NCI-H460 (cell line): ENCODE measurements at places on chromosomes 5 and 9. TPM values are rescaled to one million over a fixed set of nuclear protein-coding genes. Genes with fewer than 3 reads are reported as not detected.

The PCDHGA9 gene
- total RNA-seq, result 0.92 and 1.6 TPM in 2 replicates

The CDC20B gene
- not detected in 2 replicates for total RNA-seq

The TDRD7 gene
- total RNA-seq, result 7.5 and 8.4 TPM in 2 replicates

The KIF4B gene
- total RNA-seq, result 0.05 TPM in 1 of 2 replicates, not detected in the other

The KIF27 gene
- total RNA-seq, result 4.3 and 4.6 TPM in 2 replicates

DNA sequence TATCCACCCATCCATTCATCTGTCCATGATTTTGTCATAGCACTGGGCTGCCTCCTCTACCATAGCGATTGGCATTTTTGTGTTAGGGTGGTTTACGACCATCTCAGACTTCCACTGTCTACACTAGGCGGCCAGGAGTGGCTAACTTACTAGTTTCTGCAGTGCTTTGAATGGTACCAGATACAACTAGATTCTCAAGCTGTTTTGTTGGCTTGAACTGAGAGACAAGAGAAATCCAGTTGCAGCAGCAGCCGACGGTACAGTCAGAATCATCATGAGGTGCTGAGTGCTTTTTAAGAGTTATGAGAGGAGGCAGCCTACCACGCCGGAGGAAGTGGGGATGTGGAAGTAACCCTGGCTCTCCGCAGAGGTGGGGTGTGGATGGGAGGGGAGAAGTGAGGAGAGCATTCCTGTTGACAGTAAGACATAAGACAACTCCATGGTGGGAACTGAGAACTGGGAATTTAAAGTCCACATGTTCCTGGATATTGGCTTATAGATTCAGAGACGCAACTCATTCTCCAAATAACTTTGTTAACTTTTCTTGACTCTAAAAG is 27.9 kb downstream of the COL5A1 start:
- DNase-seq, result no peak

DNA sequence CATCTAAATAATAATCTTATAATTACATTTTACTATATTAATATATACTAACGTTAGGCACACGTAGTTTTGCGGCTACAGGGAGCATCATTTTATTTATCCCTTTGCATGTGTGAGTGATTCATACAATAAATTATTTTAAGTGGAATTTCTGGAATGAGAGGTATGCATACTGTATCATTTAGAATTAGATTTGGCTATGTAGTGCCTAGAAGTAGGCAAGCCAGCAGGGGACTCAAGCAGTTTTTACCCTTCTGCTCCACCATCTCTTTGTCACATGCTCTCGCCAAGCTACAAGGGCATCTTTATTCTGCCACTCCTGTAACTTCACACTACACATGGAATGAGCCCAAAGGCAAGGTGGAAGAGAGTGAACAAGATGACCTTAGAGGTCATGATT is 60.8 kb downstream of the MEGF10 start:
- no peak for DNase-seq

DNA sequence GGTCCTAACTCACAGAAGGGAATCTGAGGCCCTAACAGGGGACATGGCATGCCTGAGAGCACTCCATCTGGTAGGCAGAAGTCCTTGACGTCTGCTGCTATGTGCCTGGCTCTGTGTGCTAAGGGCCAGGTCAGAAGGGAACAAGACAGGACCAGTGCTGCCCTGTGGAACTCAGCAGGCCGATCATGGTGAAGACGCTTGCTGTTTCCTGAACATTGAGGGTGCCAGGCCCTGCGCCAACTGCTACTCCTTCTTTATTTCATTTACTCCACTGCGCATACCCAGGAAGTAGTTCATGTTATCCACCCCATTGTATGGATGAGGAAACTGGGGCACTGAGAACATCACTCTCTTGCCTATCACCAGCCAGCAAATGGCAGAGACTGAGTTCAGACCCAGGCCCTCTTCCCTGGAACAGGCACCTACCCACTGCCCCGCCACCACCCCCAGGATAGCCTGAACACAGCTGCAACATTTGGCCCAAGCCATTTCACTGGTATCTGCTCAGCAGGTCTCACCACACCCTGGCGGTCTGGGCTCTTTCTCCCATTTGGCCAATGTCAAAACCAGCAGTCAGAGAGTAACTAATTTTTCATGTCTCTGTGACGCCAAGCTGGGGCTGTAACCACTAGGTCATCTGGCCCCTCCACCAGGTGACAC is 24.8 kb upstream of the FOXI1 start:
- DNase-seq, result no peak

DNA sequence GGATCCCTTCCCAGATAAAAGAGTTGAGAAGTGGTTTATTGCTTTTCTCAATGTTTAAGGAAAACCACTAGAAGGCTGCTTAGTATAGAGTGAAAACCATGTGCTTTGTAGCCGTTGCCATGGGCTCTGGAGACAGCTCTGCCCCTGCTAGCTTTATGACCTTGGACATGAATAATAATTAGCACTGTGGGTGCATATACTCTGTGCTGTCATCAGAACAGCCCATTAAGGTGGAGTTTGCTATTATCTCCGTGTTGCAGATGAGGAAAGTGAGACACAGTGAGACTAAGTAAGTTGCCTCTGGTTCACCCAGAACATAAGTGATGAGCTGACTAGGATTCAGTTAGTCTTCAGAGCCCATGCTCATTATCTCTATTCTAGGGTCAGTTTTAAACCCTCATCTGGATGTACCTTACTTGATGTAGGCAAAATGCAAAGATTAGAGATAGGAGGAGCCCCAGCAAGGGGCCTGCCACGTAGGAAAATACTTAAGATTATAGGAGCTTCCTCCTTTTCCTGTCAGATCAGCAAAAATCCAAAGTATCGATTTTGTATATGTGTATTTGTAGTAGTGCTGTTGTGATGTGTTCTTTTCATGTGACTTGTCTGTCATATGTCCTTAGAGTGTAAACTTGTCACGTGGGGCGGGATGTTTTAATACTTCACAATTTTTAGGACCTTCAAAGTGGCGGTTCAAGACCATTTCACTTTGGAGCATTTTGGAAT is 102.5 kb downstream of the TLE4 start:
- DNase-seq, result no peak

DNA sequence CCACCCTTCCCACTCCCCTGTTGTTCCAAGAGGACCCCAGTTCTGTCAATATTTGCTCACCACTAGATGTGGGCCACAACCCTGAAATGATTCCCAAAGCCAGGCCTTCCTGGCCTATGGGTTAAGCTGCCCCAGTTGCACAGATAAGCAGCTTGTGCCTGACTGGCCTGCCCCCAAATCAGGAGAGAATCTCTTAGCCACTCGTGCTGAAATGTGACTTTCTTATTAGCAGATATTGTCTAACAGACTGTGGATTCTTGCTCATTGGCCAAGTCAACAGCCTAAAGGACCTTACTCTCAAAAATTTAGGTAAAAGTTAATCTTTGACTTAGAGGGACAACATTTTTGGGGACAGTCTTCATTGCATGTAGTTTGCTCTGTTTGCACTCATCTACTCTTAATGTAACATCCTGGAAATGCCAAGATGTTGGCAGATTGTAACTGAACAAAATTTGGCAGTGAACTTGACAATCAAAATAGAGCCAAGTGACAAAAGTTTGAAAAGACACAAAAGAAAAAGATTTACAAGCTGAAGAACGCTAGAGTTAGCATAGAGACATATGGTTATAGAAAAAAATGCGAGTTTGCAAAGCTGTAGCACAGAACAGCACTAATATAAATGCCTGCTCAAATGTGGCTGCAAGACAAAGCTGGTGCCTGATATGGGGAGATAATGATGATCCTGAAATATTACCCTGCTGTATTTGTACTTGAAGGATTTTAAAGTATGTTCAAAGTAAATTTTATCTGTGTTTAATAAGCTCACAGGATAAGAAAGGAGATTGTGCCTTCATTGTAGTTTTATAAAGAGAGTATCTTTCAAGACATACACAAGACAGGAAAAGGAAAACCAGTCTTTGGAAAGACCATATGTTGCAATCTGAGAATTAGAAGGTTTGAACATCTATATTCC is 29.0 kb upstream of the FSD1L start:
- DNase-seq, result no peak

DNA sequence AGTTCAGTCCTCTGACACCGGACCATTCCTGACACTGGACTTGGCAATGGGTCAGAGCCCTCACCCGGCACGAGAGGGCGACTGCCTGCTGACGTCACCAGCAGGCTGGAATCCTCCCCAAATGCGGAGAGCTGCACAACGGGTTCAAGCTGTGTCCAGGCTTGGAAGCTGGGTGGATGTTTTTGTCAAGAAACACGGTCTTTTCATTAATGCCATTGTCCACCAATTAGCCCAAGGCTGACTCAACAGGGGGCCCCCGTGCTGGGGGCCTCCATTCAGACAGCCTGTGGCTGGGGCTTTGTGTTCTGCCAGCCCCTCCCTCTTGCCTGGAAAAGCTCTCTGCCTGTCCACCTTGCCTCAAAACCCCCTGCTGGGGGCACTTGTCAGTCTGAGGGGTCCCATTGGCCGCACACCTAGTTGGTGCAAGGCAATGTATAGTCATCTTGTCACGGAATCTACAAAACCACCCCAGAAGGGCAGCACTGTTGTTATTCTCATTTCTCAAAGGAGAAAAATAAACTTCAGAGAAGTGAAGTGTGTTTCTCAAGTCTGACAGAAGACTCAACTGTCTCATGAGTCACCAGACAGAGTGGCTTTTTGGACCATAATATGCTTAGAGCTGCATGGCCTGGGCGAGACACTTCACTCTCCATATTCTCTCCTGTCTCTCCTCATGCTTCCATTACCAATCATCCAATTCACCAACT is 24.6 kb downstream of the NDUFA8 start:
- no peak for DNase-seq

- no peak for DNase-seq
These were observed 36.4 kb downstream of the SLC28A3 start for GRCh38 chr9:84304166-84304565.

- no peak for DNase-seq
These were observed 18.6 kb downstream of the IRF1 start for GRCh38 chr5:132471944-132472343.

GRCh38 chr5:114416254-114416653 is 54.4 kb downstream of the KCNN2 start:
- no peak for DNase-seq

- no peak for DNase-seq
These were observed 16.0 kb upstream of the TBC1D2 start for GRCh38 chr9:98271479-98271878.

- no peak for DNase-seq
These were observed 25.5 kb downstream of the ABHD17B start for GRCh38 chr9:71885467-71885866.
